ENCODE measurements at places on chromosomes 5 and 9.

DNA sequence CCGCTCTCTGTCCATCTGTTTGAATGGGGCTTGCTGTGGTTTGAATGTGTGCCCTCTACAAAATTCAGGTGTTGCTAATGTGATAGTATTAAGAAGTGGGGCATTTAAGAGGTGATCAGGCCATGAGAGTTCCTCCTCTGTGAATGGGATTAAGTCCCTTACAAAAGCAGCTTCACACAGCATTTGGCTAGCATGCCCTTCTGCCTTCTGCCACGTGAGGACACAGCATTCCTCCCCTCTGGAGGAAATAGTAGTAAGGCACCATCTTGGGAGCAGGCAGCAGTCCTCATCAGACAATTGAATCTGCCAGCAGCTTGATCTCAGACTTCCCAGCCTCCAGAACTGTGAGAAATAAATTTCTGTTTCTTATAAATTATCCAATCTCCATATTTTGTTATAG, 540.2 kb downstream of the CSNK1G3 start:
- DNase-seq: no peak

- DNase-seq: no peak
Measured at GRCh38 chr9:93306081-93306480, 122.1 kb downstream of the WNK2 start.

GRCh38 chr5:135711911-135712310, 122.6 kb upstream of the SLC25A48 start:
- DNase-seq: no peak

GRCh38 chr5:16160706-16161105, 18.9 kb downstream of the MARCHF11 start:
- DNase-seq: no peak

DNA sequence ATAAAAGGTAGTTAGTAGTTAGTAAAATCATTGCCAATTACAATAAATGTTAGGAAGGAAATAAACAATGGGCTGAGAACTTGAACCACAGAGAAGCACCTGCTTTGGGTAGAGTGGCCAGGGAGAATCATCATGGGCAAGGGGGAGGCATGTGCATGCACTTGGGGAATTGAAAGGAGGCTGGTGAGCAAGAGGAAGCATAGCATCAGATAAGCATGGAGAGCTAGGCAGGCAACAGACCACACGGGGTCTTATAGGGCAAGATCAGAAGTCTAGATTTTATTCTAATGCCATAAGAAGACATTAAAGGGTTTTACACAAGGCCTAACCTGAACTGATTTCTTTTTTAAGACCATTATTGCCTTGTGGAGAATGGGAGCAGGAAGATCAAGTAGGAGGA, 93.4 kb downstream of the PIP5K1B start:
- no peak for DNase-seq

GRCh38 chr9:132183715-132184114, 21.9 kb downstream of the NTNG2 start:
- DNase-seq: no peak

DNA sequence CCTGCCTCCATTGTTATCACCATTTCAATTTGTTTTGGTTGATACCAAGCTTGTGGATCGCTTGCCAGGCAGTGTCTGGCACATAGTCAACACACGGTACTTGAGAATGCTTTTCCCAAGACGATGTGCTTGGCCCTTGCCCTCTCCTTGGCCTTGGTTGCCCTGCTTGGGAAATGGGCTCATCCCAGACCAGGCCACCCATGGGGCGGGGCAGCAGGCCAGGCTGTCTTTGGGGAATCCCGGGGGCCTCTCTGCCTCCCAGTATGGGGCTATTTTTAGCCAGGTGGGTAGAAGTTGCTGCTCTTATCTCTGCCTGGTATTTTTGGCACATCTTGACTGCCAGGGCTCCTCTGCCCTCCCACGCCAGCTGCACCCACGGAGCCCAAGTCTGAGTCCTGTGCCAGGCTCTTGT, 49.9 kb downstream of the LMX1B start:
- DNase-seq: no peak

- DNase-seq: no peak
Measured at GRCh38 chr5:111810112-111810511, 53.1 kb upstream of the NREP start.

DNA sequence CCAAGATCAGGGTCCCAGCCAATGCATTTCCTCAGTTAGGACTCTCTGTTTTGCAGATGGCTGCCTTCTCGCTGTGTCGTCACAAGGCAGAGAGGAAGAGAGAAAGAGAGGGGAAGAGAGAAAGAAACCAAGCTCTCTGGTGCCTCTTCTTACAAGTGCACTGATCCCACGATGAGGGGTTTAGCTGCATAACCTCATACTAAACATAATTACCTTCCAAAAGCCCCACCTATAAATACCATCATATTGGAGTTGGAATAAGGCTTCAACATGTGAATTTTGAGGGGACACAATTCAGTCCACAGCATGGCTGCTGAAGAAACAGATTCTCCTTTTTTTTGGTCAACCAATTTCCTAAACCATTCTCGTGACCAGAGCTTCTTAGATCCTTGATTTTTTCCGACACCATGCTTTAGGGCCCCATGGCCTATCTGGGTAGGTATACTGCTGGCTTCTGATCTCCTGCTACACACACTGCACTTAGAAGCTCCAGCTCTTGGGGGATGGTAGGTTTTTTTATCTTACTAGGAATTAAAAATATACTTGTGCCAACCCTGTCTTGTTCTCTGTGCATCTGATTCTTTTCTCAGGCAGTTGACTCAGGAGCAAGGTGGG, 5.1 kb downstream of the CAMK4 start:
- no peak for DNase-seq

DNA sequence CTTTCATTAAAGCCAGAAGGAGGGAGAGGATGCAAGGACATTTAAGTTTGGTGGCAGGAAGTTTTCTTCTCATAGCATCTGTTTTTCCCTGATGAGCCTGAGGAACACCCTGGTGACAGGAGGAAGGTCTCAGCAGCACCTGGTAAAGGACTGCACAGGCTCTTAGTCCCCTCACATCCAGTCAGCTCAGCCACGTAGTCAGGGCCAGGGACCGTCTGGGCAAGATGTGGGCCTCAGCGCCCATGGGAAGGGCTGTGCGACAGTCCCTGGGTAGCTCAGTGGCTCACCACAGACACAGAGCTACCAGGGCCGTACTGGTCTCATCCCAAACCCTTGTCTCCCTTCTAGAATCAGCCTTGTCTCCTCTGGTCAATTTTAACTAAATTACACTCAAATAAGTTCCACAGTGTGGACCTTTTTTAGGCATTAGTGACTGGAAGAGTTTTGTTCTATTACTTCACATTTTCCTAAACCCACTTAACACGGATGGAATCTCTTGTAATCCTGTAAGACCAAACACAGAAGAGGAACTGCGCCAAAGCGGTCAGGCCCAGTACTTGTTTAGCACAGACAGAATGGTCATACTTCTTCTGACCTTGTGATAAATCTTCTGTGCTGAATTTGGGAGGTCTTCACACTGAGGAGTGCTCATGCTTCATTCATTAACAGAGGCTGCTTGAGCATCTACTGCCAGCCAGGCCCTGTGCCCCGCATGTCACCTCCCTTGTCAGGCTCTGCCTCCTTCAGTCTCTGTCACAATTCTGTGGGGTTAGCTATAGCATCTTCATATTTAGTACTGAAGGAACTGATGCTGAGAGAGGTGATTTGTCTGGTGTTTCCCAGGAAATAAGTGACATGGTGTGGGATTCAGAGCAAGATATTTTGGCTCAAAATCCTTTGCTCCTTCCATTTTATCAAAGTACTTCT, 91.4 kb downstream of the ANGPTL2 start:
- DNase-seq: no peak

DNA sequence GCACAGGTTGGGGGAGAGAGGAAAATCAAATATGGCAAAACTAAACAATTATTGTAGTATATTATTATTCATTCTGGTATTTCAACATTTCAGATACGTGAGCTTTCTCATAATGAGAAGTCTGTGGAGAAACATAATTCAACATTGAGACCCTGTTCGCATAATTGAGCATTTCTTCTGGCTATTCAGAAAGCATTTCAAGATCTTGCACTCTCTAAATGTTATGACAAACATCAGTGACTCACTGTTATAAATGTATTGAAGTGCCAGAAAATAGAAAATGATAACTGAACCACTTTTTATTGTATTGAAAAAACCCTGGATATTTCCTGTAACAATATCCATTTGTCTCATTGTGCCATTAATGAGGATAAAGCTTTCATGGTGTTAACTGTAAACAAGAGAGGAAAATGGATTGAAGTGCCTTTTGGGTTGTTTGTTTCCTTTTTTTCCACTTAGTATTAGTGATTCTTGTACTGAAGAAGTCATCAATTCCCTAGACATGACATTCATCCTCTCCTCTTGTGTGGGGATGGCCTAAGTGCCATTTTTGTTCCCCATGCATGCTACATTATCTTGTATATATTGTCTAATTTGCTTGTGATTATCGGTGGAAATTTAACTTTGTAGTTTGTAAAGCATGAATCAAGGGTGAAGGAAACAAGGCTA, 124.6 kb downstream of the CAMK4 start:
- no peak for DNase-seq

- no peak for DNase-seq
Measured at GRCh38 chr9:33249983-33250382, 10.0 kb downstream of the SPINK4 start.

- no peak for DNase-seq
Measured at GRCh38 chr9:133116346-133117231, 4.5 kb downstream of the RALGDS start.

GRCh38 chr5:123122273-123122672, 33.2 kb downstream of the PRDM6 start:
- no peak for DNase-seq

DNA sequence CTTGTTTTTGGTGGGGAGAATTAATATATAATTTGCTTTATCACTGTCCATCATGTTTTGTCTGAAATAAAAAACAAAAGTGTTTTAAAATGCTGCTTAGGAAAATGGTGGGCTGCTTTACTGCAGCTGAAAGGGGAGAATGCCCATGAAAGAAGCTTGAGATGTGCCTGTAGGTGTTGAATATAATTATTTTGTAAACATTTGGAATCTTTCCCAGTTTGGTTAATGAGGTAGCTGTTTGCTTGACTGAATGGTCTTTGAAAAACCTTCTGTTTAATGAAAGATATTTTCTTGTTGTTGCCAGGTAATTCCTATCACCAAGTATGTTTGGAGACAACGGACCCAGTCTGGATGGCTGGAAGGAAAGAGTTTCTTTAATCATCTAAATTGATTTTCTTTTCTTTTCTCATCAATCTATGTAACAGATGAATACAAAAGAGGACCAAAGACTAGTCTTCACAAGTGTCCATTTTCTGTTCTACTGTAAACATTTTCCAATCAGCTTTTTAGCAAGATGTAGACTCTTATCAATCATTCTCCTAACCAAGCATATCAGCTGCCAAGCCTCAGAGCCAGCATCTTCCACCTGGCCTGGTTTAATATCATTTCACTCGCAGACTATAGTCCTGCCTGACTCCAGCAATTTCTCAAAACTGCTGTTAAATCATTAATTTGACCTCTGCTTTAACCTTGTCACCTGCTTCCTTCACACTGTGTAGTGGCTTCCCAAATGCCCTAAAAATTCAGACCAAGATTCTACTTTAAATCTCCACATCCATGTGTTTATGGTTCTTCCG, 441.2 kb upstream of the CHD1 start:
- DNase-seq: no peak

DNA sequence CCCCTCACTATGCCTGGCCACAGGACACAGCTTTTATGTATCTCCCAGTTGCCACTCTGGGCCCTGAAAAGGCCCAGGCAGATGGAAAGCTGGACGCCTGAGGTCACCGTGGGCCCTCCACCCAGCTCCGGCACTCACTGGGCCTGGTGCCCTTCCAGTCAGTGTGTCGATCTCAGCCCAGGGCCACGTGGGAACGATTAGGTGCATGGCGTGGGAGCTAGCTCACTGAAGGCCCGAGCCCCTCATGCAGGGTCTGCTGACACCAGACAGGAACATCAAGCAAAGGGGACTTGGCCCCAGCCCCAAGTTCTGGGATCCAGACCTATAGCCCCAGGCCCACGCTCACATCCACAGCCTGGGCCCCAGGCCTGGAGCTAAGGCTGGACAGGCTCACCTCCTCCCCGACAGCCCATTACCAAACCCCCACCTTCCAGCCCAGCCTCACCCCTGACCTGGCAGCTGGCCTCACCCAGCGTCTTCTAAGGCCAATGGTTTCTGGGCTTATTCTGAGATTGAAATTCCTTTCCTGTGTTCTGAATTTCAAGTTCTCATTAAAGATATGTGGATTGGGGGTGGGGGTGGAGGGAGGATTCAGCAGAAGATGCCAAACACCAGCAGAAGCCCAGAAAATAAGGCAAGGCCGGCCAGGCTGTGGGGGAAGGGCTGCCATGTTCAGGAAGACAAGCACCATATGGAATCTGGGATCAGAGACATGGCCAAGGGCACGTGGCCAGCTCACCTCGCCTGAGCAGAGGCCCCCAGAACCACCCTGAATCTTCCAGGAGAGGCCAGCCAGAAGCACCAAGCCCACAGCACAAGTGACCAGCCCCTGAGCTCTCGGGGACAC, 74.5 kb downstream of the ADAMTS2 start:
- no peak for DNase-seq
